ENCODE measurements at places on chromosomes 6 and 20.

DNA sequence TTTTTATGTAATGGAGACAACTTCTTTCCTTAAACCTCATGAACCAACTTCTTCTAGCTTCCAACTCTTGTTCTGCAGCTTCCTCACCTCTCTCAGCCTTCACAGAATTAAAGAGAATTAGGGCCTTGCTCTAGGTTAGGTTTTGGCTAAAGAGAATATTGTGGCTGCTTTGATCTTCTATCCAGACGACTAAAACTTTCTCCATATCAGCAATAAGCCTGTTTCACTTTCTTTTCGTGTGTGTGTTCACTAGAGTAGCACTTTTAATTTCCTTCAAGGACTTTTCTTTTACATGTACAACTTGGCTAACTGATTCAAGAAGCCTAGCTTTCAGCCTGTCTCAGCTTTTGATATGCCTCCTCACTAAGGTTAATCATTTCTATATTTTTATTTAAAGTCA is 596.1 kb upstream of the NRSN1 start:
- no peak for DNase-seq

GRCh38 chr6:118644007-118644406 is 7.4 kb downstream of the CEP85L start:
- DNase-seq, result no peak

- no peak for DNase-seq
Observed at GRCh38 chr6:28266563-28266961, 381 bp upstream of the ZSCAN26 start.

DNA sequence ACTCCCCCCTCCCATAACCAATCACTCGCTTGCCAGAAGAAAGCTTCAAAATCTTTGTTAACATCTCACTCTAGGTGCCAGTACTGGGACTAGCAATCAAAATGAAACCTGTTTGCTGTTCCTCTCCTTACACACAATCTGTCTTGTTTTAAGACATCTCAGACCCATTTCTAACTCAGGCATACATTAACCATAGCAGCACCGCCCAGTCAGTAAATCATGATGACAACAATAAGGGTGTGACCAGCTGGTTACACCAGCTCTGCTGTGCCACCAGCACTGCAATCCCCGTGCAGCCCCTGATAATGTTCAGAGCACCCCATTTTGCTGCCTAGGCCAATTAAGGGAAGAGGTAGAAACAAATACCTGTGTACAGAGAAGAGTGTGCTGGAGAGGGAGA is 185.2 kb upstream of the TAB2 start:
- DNase-seq, result no peak

GRCh38 chr6:143594647-143595046 is 83.1 kb upstream of the PHACTR2 start:
- no peak for DNase-seq

- no peak for DNase-seq
Observed at GRCh38 chr20:63701329-63702035, 5.0 kb downstream of the TNFRSF6B start.

DNA sequence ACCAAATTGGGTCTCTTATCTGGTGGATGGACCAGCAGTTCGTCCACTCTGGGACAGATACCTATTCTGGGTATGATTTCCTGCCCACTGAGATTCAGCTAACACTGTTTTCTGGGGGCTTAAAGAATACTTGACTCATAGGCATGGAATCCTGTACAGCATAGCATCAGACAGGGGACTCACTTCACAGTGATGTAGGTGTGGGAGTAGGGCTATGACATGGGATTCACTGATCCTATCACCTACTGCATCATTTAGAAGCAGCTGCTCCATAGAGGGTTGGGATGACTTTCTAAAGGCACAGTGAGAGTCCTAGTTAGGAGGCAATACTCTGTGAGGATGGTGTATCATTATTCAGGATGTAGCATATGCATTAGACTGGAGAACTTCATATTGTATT is 74.5 kb upstream of the AHI1 start:
- no peak for DNase-seq

Measured in neural crest cell (in vitro differentiated cells).